Endothelial cell (in vitro differentiated cells): ENCODE measurements at places on chromosomes 7 and 10. TPM values are rescaled to one million over a fixed set of nuclear protein-coding genes. Genes with fewer than 3 reads are reported as not detected.

GRCh38 chr7:66315192-66315591, 110.1 kb downstream of the TPST1 start:
- no peak overlapping the region for H3K27ac ChIP-seq
- no peaks in the 10 kb centered on the region for H3K36me3 ChIP-seq
- H3K4me1 ChIP-seq, result peaks cover 1% of the 10 kb centered on the region

DNA sequence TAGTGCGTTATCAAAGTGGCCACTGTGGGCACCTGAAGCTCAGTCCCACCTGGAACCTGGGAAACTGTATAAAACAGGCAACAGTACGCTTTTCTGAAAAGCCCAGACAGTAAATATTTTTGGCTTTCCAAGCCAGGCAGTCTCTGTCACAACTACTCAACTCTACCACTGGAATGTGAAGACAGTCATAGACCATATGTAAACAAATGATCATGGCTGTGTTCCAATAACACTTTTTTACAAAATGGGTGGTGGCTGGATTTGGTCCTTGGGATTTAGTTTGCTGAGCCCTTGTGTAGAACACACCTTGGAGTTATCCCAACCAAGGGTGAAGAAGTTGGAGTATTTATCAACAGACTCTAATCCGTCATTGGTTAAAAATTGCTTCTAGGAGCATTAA, 259.9 kb downstream of the SKIDA1 start:
- no peak for DNase-seq
- no peaks in the 10 kb centered on the region for H3K27me3 ChIP-seq
- H3K4me1 ChIP-seq, result no peaks in the 10 kb centered on the region
- no peak overlapping the region for H3K4me3 ChIP-seq
- H3K36me3 ChIP-seq, result no peaks in the 10 kb centered on the region

Gene CYP3A7
- total RNA-seq, result 0.18 TPM

Gene TMEM106B
- total RNA-seq, result 23.2 TPM

Gene ACHE
- total RNA-seq, result 3.0 TPM

DNA sequence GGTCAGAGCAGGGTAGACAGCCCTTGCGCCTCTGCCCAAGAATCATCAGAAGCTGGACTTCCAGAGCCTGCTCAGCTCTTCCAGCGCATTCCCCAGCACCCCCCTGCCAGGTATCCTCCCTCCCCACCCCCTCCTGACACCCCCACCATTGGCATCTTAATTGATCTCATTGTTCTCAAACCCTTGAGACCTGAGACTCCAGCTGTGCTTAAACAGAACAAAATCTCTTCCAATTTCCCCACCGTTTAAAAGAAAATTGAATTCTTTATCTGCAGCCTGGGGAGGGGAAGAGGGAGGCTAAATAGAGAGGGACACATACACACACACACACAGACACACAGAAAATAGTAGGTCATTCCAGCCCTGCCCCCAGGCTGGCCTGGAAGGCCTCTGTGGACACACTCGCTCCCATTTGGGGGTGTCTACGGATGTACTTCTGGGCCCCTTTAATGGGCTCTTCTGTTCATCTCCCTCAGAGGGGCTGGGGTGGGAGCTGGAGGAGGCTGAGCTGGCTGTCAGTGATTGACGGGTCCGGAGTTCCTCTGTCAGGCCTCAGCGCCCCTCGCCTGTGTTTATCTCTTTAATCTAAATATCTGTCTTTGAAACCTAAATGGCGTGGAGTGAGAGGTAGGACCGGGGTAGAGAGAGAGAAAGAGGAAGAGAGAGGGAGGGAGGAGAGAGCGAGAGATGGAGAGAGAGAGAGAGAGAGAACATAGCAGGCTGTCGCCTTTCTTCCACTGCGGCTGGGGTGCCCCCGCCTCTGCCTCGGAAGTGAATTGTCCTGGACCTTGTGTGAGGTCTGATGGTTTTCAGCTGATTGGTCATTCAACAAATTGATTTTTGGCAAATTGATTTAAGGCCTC, 61.7 kb downstream of the C10orf105 start:
- H3K27ac ChIP-seq, result no peak overlapping the region
- no peak overlapping the region for H3K4me3 ChIP-seq
- no peak for DNase-seq
- peaks cover 14% of the 10 kb centered on the region for H3K4me1 ChIP-seq
- peaks cover 7% of the 10 kb centered on the region for H3K27me3 ChIP-seq
- H3K36me3 ChIP-seq, result no peaks in the 10 kb centered on the region

DNA sequence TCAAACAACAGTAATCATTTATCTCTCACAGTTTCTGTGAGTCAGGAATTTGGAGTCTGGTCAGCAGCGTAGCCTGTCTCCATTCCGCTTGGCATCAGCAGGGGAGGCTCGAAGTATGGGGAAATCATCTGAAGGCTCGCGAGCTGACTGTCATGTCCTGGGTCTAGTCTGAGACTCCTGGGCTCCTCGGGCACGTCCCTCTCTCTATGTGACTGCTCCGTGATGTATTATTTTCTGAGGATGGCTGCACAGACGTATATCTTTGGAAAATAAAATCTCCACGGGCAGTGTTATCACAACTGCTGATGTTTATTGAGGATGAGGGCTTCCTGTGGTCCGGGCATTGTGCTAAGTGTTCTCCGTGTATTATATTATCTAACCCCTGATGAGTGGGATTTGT, 23.3 kb upstream of the PCGF5 start:
- DNase-seq, result no peak
- no peak overlapping the region for H3K4me3 ChIP-seq
- peaks cover 7% of the 10 kb centered on the region for H3K36me3 ChIP-seq
- peaks cover 7% of the 10 kb centered on the region for H3K4me1 ChIP-seq
